Activated CD4-positive, alpha-beta memory T cell treated with anti-CD3 and anti-CD28 coated beads, Interleukin-2, amount 10 ng/mL, durations not matched to agents 7 days and 5 days (primary cell): ENCODE measurements at places on chromosomes 11 and 22. TPM values are rescaled to one million over a fixed set of nuclear protein-coding genes. Genes with fewer than 3 reads are reported as not detected.

DNA sequence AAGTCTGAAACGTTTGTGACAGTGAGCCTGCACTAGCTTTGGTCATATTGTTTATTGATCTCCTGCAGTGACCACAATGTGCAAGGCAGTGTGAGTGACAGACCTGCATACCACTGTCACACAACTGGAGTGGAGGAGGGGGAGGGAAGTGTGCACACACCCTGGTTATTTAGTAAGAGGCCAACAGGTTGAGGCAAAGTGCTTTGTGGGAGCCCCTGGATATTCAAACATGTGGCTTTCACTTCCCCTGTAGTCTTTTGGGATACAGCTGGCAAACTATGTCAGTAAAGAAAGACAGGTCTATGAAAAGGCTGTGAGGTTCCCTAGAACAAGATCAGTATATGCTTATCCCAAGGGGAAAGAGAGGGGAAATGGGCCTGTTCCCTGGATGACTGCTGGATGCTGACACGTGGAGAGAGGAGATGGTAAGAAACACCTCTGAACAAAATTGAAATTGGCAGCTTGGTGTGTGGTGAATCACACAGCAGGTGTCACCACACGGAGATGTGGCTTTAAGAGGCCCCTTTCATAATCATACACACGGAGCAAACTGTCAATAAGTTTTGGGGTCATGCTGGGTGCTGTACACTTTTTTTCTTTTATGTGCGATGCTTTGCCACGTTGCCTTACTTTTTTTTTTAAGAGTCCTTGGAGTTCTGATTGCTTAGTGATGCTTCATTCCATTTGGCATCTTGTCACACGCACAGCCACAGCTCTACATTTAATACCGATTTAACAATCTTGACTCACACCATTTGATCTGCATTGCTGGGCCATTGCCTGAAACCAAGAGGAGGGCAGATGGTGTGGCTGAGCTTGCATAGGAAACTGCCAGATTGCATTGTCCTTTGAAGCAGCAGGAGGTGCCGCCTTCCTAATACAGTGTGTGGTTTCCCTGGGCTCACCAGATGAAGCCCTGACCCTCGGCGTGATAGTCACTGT is 11.3 kb downstream of the OSBP2 start:
- peak; percentile 45 for DNase-seq

Gene USP47
- total RNA-seq: 38.9 TPM

DNA sequence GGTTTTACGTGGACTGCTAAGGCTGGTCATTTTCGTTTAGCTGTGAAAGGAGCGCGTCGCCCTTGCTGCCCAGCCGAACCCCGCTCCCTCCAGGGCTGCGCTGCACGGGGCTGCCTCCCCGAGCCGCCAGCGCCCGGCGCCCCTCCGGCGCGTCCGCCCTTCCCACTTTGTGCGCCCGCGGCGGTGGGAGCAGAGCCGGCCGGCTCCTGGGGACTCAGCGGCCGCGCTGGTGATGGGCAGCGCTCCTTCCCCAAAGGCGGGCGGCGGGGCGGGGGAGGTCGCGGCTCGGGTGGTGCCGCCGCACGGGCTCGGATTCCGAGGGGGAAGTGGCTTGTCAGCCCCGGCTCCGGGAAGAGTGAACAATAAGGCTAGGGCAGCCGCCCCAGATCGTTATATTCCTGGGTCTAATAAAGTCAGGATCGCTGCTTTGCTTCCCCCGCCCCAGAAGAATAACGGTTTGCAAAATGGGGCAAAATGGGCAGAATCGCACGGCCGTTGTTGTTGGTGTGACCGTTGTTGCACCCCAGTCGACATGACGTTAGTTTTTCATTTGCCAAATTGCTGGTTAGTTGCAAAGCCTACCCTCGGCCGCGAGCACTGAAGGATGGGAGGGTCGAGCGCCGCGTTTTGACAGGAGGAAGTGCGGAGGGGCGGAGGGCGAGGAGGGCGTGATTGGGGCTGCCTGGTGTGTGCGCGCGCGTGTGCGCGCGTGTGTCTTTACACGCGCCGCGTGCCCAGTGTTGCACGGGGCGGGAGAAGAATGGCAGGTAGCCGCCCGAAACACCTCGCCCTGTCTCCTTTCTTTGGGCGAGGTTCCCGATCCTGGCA is 745 bp downstream of the NCAM1 start:
- no peak for DNase-seq

DNA sequence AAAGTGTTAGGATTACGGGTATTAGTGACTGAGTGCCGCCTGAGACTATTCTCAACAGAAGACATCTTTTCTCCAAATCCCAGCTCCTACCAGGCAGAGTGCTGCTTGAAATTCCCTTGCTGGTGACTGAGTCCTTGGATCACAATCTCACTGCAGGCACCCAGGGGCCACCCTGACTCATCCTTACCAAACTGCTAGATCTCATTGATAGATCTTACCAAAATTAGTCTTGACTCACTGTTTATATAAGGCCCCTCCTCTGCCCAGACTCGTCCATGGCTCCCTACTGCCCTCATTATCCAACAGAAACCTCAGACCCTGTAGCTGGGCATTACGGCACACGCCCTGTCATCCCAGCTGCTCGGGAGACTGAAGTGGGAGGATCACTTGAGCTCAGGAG is 14.7 kb downstream of the TBC1D10A start:
- no peak for DNase-seq

- DNase-seq: no peak
These were observed 52.4 kb downstream of the GRIK4 start for GRCh38 chr11:120563703-120564572.

Gene AP5B1
- total RNA-seq: 21.2 TPM

DNA sequence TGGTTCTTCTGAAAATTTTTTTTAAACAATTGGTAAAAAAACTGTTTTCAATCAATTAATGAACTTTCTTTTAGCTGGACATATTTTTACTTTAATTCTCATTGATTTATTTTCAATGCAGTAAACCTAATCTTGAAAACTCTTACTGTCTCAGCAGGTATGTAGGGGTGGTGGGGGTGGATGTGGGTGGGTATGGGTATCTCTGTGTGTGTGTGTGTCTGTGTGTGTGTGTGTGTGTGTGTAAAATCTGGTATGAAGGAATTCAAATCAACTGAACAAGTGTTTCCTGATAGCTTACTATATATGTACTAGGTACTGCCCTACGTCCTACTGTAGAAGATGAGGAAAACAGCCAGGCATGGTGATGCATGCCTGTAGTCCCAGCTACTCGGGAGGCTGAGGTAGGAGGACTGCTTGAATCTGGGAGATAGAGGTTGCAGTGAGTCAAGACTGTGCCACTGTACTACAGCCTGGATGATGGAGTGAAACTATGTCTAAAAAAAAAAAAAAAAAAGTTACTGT is 75.5 kb downstream of the MRTFA start:
- DNase-seq: no peak

GRCh38 chr11:10674440-10674855 is 19.1 kb downstream of the IRAG1 start:
- no peak for DNase-seq

- DNase-seq: no peak
These were observed 274.2 kb downstream of the CASP12 start for GRCh38 chr11:104624021-104624420.

- no peak for DNase-seq
These were observed 29.7 kb downstream of the AP2A2 start for GRCh38 chr11:955154-956063.

DNA sequence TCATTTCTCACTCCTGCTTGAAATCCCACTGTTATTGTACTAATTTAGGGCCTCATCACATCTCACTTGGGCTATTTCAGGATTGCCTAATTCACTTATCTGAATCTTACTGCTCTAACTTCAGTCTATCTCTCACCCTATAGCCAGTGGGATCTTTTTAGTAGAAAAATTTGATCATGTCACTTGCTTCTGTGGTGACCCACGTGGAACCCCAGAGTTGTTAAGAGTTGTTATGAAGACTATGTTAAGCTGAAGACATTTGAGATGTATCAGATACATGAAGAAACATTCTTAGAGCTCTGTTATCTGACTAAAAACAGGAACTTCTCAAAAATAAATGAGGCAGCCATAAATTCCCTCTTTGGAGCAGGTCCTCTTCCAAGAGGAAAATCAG is 1375.6 kb upstream of the TENM4 start:
- DNase-seq: no peak

Gene PRR33
- 0.08 TPM for total RNA-seq
